ENCODE measurements at places on chromosomes 3 and 15. TPM values are rescaled to one million over a fixed set of nuclear protein-coding genes. Genes with fewer than 3 reads are reported as not detected.

DNA sequence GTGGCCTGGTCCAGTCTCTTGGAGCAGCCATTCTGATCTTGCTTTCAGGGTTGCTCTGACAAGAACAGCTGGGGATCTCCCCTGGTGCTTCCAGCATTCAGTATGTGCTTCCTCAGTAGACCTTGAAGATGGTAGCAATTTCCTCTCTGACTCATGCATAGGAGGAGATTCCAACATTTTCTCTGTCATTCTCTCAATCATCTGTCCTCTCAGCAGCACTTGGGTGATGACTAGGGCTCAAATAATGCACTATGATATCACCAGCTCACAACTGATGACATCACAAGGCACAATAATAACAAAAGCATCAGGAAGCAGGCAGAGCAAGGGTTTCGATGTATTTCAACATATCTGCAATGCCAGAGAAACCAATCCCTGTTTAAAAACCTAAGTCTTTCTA is 52.7 kb downstream of the NFKBIZ start:
- DNase-seq: peak; percentile 97

- DNase-seq: no peak
Measured at GRCh38 chr3:157226173-157226847, 66.4 kb upstream of the CCNL1 start.

- DNase-seq: no peak
Measured at GRCh38 chr3:12312010-12312409, 23.1 kb downstream of the PPARG start.

GRCh38 chr15:64730151-64730550 is 45.2 kb downstream of the RBPMS2 start:
- DNase-seq: no peak

- DNase-seq: no peak
Measured at GRCh38 chr3:197958346-197958745, 1.7 kb upstream of the LMLN start.

- no peak for DNase-seq
Measured at GRCh38 chr15:83284559-83285283, at the start of gene BNC1. BNC1 (minus strand) TSS chr15:83284664; CDS start chr15:83284628, 36 bp downstream.

- no peak for DNase-seq
Measured at GRCh38 chr3:192331749-192332385, 395.5 kb downstream of the FGF12 start.

GRCh38 chr3:163832547-163832946 is 1245.7 kb downstream of the SI start:
- no peak for DNase-seq

GRCh38 chr15:79243723-79244122 is 38.8 kb upstream of the ANKRD34C start:
- DNase-seq: no peak

- no peak for DNase-seq
Measured at GRCh38 chr3:53161820-53162671, 1.0 kb downstream of the PRKCD start.

CFAP20DC gene
- 8.6 TPM for total RNA-seq

ONECUT1 gene
- not detected for total RNA-seq

CD86 gene
- total RNA-seq: not detected

CHDH gene
- total RNA-seq: 3.3 TPM

Data from kidney epithelial cell (primary cell).